ENCODE measurements at places on chromosomes 3 and 15.

GRCh38 chr3:162302983-162303624, 806.5 kb downstream of the OTOL1 start:
- DNase-seq, result no peak

GRCh38 chr3:12869035-12869621, 27.8 kb upstream of the RPL32 start:
- no peak for DNase-seq

GRCh38 chr15:97984157-97984556, 23.7 kb downstream of the ARRDC4 start:
- DNase-seq, result no peak

GRCh38 chr3:98599647-98600411, 6.4 kb upstream of the CPOX start:
- DNase-seq, result no peak

DNA sequence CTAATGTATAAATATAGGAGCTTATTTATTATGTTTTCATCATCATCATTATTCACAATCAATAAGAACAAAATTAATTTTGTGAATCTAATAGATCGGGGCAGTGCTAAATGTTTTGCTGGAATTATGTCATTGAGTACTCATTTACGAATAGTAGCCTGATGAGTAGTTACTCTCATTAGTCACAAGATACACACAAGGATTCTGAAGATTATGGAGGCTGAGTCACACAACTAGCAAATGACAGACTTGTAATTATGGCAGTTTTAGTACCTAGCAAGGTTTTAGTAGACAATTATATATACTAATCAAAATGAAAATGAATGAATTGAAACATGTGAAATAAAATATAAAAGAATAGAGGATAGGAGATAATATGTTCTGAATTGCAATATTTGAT, 954.2 kb downstream of the CADM2 start:
- no peak for DNase-seq

DNA sequence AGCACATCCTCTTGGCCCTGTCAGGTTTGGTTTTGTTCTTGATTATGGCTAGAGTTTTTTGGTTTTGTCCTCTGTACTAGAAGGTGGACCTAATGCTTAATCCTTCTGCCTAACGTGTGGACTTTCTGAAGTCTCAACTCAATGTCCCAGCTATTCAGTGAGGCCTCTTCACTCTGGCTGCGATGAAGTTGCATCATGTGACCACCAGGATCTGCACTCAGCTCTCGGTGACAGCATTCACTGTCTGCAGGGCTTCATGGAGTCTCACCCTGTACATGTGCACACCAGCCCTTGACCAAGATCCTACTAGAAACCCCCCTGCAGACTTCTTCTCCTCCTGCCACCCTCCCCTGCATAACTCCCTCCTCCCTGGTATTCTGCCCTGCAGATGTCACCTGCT, 38.7 kb upstream of the HRH1 start:
- DNase-seq, result no peak

DNA sequence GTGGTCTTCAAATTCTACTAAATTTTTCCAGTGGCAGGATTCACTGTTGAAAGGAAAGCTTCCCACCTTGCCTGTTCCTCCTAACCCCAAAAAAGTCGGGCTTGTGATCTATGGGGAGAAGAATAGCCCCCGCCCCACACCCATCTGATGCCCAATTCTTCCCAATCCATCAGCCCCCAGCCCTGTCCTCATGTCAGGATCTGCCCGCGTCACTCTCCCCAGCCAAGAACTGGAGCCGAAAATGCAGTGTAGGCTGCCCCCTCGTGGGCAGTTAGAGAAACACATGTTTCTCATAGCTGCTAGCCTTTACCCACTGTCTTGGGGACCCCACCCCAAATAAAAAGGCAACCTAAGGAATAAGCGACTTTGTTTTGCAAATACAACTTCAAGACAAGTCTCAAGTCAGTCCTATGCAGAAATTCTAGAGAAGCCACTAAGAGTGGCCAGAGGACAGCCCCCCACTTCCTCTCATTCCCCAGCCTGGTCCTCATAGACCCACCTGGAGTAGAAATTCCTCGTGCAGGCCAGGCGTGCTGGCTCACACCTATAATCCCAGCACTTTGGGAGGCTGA, 13.0 kb upstream of the CSK start:
- DNase-seq, result no peak

- no peak for DNase-seq
Measured at GRCh38 chr3:182717216-182717615, 76.1 kb upstream of the ATP11B start.

DNA sequence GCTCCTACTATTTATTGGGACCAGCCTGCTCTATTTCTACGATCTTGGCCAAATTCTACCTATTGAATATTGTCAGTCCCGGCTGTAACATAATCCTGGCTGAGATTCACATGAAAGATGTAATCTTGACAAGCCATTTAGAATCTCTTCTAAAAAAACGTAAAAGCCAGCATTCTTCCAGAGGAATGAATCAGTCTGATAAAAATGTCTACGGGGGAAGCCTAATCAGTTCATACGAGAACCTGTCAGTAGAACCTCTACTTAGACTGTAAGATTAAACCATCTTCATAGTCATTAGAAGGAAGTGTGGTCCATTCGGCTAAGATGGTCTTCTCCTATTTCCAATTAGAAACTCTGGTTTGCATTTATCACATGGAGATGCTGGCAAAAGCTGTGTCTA, 147.2 kb upstream of the WNT5A start:
- no peak for DNase-seq

DNA sequence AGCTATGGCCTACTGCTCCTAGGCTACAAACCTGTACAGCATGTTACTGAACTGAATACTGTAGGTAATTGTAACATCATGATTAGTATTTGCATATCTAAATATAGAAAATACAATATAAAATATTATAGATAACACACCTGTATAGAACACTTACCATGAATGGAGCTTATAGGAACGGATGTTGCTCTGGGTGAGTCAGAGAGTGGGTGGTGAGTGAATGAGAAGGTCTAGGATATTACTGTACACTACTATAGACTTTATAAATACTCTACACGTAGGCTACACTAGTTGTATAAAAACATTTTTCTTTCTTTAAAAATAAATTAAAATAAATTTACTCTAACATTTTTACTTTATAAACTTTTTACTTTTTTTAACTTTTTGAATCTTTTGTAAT, 224.0 kb upstream of the CBLB start:
- no peak for DNase-seq

Measured in stimulated activated CD4-positive, alpha-beta T cell treated with anti-CD3 and anti-CD28 coated beads, TNF-alpha, amount 100 ng/mL, for 4 hours (primary cell).